Erythroblast (primary cell): ENCODE measurements at places on chromosomes 2 and 18.

GRCh38 chr18:60067426-60068210, 167.8 kb downstream of the PMAIP1 start:
- no peak for DNase-seq

DNA sequence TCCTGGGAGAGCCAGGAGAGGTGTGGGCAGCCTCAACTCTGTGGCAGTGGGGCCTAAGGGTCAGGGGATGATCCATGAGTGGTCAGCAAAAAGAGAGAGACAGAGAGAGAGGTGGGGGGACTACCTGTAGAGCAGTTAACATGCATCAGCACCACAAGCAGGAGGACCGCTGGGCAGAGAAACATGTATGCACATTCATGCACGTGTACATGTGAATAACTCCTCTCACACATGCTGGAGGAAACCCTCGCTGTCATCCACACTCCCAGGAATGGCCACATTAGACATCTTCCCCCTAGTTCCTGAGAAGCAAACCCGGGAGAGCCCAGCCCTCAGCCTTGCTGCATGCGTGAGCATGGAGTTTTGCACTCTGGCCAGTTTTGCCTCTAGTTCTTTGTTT, 166.1 kb downstream of the SMAD7 start:
- DNase-seq, result no peak

DNA sequence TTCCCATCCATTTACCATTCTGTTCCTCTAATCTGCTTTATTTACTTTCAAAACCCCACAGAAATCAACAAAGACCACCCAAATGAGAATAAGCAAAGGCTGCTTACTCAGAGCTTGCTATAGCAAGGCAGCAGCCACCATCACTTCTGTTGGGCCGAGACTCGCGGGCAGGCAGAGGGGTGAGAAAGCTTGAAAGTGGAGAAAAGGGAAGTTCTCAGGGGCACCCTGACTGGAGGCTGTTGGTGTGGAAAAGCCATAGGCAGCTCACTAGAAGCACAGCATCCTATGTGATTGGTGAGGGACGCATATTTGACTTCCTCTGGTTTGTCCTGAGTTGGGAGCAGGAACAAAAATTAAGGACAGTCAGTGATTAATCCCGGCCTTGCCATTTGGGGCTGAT, 269.7 kb upstream of the THSD7B start:
- DNase-seq, result no peak

- DNase-seq, result no peak
Measured at GRCh38 chr18:48674758-48675351, 136.0 kb downstream of the CTIF start.

DNA sequence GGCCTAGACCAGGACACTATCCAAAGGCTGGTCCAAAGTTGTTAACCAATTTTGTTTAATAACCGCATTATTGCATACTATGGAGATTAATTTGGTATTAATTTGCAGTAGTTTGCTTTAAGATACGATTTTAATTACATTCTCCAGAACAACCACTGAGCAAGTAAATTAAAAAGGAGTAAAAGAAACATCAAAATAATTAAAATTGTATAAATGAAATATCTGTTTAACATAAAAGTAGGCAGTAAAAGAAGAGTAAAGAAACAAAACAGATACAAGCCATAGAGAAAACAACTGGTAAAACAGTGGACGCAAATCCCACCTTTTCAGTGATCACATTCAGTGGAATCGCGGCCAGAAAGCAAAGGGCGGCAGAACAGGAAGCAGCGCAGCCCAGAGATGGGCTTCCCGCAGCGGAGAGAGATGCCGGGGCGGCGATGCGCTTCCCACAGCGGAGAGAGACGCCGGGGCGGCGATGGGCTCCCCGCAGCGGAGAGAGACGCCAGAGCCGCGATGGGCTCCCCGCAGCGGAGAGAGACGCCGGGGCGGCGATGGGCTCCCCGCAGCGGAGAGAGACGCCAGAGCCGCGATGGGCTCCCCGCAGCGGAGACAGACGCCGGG, 176.8 kb downstream of the RTP5 start:
- no peak for DNase-seq
